ENCODE measurements at places on chromosomes 7 and 10.

DNA sequence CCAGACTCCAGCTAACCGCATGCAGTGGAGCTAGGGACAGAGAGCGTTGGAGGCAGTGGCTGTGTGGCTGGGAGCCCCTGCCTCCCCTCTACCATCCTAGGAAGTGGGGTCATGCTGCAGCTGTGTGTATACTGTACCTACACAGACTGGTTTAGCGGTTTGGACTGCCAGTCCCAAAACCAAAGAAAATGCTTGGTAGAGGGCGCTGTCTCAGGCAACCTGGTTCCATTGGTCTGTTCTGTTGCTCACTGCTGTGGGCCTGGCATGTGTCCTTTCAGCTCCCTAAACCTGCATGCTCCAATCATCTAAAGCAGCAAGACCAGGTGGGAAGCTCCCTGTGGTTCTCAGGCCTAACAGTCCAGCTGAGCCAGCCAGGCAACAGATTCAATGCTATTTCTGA lies 4.5 kb downstream of the RBP4 start:
- DNase-seq = no peak

- no peak for DNase-seq
Measured at GRCh38 chr10:5559642-5560141, 34.9 kb downstream of the CALML3 start.

DNA sequence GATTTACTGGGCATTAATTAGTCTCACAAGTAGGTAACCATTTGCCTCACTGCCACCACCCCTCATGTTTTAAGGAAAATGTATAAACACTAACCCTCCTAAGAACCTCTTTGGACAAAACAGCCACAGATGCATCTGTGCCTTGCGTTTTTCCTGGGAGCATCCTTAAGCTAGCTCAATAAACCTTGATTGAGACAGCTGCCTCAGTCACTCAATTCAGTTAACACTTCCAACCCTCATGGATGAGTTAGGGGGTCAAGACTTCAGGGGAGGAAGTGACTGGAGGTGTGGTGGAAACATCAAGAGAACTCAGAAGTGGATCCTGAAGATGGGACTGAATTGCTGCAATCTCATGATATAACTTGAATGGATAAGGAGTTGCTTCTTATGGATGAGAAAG lies 31.5 kb downstream of the CUL2 start:
- no peak for DNase-seq

GRCh38 chr10:71771204-71771603 lies 2.1 kb downstream of the VSIR start:
- peak; percentile 56 for DNase-seq

- no peak for DNase-seq
Measured at GRCh38 chr10:101256387-101256786, 27.1 kb upstream of the LBX1 start.

DNA sequence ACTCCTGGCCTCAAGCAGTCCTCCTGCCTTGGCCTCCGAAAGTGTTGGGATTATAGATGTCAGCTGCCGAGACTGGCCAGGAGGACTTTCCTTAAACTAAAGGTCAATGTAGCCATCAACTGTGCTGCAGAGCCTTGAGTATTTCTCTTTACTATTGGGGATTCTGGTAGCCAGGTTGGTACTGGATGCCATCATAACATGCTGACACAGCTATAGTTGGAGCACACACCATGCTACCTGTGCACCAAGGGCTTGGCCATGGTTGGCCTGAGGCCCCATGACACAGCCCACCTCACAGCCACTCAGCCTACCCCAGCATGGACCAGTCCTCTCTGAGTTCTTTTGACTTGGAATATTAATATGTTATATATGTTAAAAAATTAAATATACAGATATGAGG lies 54.4 kb downstream of the HECTD2 start:
- DNase-seq = no peak

DNA sequence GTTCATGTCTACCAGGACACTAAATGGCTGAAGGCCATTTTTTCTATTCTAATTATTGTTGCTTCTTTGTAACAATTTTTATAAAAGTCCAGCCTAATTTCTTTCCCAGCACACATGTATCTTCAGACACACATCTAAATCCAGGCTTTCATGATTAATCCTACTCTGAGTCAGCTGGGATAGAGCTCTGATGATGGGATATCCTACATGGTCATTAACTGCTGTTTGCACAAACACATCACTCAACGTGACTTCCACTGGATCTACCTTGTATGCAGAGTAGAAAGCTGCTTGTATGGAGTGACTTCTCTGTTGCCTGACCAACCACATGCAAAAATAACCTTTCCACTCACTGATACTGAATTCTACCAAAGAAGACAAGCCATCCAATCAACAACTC lies 260.9 kb downstream of the AHR start:
- DNase-seq = no peak

- peak; percentile 20 for DNase-seq
Measured at GRCh38 chr10:86368046-86368445, 1.5 kb upstream of the GRID1 start.

- no peak for DNase-seq
Measured at GRCh38 chr10:95660283-95660682, 3.8 kb upstream of the ALDH18A1 start.

All from pancreas (tissue), 10 donors.